ENCODE measurements at places on chromosomes 12 and 14. TPM values are rescaled to one million over a fixed set of nuclear protein-coding genes. Genes with fewer than 3 reads are reported as not detected.

DNA sequence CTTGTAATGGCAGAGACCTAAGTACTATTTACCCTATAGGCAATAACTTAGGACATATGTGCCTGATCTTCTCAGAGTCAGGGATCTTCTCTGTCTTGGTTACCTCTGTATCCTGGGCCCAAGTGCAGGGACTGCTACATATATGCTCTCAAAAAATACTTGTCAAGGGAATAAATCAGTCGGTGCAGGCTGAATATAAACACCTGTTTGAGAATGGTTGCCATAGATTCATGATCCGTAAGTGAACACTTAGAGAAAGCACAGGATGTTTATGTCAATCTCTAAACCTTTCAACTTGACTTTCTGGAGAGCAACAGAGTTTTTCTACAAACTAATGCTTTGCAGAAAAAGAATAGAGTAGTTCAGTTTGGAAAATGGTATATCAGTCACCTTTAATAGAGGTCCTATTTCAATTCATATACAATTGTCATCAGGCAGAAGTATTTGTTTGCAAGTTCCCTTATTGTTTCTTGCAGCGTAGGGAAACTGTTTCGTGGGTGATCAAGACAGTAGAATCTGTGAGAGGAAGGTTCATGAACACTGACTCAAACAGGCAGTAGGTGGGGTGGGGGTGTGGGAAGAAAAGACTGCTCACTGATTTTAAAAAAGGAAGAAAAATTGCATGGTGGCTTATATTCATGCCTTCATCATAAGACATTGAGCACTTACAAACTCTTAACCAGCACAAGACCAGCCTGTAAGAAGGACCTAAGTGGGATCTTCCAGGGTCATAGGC is 6.0 kb upstream of the UBE2N start:
- no peak for DNase-seq

The TCL1B gene
- not detected for total RNA-seq

The PIWIL1 gene
- not detected for total RNA-seq

The OTOGL gene
- 0.71 TPM for total RNA-seq

GRCh38 chr12:4580281-4580688 is 18.3 kb downstream of the DYRK4 start:
- DNase-seq = no peak

The KLRF2 gene
- total RNA-seq = not detected

- DNase-seq = no peak
Observed at GRCh38 chr12:91379051-91379775, 196.6 kb upstream of the DCN start.

DNA sequence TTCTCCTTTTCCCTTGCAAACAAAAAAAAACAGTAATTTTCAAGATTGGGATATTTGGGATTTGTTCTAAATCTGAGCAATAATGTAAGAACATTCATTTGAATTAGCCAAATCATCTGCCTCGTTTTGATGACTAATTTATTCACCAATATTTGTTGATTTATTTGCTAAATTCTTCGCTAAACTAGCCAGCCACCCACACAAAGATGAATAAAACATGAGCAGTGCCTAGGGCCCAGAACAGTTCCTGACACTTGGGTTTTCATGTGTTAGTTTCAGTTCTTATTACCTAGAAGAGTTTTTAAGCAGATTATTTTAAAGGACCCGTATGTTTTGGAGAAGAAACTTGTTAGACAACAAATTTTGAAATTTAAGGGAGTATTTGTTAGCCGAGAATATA is 1.4 kb downstream of the ETNK1 start:
- peak; percentile 44 for DNase-seq

- DNase-seq = no peak
Observed at GRCh38 chr12:29992366-29992765, 208.6 kb upstream of the TMTC1 start.

DNA sequence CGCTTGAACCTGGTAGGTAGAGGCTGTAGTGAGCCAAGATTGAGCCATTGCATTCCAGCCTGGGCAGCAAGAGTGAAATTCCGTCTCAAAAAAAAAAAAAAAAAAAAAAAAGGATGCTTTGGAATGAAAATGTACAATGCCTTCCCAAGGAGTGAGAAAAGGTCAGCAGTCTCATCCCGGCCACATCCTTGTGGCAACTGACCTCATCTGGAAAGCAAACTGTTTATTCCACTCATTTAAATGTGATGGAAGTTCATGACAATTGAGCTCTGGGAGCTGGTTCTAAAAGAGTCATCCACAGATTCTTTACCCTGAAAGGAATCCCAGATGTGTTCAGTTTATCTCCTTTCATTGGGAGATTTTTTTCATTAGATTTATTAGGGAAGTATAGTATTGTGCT is 19.4 kb upstream of the LIMA1 start:
- DNase-seq = peak; percentile 88

DNA sequence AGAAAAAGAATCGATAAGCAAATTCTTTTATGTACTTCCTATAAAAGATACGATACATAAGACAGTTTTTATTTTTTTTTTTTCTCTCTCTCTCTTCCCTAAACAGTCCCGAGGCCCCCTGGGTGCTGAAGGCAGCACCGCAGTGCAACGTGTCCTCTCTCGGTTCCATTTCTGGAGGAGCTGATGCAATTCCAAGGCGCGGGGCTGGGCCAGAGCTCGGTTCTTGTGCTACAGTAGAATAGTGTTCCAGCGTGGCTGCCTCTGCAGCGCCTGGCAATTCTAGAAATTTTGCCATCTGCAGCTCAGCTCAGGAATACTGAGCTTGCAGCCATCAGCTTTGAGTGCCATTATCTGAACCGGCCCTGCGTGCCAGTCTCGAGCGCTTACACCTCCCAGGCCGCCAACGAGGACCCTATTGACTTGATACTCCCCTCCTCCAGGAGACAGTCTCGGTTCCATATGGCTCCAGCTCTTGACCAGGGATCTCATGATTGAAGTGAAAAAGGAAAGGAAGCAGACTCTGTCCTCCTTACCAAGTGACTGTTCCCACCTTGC is 630 bp downstream of the ALDH1L2 start:
- DNase-seq = peak; percentile 49

The GPR65 gene
- total RNA-seq = 0.05 TPM

The SSTR1 gene
- total RNA-seq = 0.64 TPM

DNA sequence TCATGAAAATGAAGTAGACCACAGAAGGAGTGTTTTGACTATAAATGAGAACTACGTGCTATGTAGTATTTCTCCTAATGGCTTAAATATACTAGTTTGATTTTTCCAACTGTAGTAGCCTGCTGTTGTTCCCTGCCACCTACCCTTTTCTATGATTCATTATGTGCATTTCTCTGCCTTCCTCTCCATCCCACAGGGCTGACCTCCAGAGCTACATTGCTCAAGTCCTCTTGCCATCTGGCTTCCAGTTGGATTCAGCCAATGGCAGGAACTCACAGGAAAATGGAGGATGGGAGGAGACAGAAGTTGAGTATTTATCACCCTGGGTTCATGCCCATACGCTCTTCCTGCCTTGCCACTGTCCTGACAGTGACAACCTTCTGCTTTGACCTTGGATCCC is 515.3 kb downstream of the SOX5 start:
- DNase-seq = no peak

GRCh38 chr14:61973981-61974380 is 211.8 kb downstream of the SNAPC1 start:
- DNase-seq = peak; percentile 70

The TAS2R20 gene
- 0.07 TPM for total RNA-seq

The DCN gene
- total RNA-seq = 16.5 TPM

- no peak for DNase-seq
Observed at GRCh38 chr12:22228022-22228875, 106.3 kb downstream of the ST8SIA1 start.

The RPL6 gene
- 1,298 TPM for total RNA-seq

DNA sequence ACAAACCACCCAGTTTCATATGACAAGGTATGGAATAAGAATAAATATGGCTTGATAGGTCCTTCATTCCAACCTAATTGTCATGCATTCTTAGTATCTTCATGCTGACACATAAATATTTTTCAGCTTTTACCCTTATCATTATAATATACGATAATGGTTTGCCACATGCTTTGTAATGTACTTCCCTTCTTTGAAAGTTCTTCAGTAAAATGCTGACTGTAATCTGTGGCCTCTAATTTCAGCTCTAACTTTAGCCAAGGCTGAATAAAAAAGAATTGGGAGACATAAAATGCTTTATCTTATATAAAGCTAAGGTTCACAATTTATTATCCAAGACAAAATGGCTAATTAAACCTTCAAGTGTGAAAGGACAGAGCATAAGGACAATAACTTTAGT is 2.6 kb upstream of the MAP4K5 start:
- no peak for DNase-seq

The EGLN3 gene
- total RNA-seq = 30.1 TPM

DNA sequence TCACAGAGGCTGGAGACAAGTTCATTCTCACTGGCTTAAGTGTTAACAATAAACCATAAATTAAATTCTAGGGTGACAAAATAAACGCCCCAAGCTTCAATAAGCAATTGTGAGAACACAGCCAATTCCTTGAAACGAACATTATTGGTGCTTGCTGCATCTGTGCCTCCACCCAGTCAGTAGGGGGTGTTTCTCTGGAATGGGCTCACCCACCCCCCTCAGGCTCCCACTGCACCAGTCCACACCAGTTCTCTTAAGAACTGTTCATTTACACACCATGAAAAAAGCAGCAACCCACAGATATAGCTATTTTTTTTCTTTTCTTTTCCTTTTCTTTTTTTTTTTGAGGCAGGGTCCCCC is 34.7 kb downstream of the CDC42BPB start:
- DNase-seq = no peak

The SERPINA10 gene
- not detected for total RNA-seq

The COX8C gene
- total RNA-seq = not detected

DNA sequence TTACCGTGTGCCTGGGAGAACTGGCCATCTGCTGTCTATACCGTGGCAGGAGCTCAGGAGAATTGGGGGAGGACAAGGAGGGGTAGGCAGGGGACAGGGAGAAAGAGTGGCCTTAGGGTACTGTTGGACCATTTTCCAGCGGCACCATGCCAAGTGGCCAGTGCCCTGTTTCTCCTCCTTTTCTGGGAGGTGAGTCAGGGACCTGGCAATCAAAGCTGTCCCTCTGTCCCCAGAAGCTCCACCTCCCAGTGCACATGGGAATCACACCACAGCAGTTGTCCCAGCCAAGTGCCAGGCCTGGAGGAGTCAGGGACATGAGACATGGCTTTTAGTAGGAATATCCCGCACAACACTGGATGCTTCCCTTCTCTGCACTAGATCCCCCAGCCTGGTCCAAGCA is 118.0 kb downstream of the GCH1 start:
- no peak for DNase-seq

The ALKBH2 gene
- 4.2 TPM for total RNA-seq

The PLEKHG7 gene
- not detected for total RNA-seq

Measured in M059J (cell line).